ENCODE measurements at places on chromosomes 3 and 15.

- DNase-seq, result no peak
These were observed 267.9 kb upstream of the THBS1 start for GRCh38 chr15:39312984-39313383.

- DNase-seq, result no peak
These were observed 473.3 kb downstream of the CADM2 start for GRCh38 chr3:85432081-85432480.

DNA sequence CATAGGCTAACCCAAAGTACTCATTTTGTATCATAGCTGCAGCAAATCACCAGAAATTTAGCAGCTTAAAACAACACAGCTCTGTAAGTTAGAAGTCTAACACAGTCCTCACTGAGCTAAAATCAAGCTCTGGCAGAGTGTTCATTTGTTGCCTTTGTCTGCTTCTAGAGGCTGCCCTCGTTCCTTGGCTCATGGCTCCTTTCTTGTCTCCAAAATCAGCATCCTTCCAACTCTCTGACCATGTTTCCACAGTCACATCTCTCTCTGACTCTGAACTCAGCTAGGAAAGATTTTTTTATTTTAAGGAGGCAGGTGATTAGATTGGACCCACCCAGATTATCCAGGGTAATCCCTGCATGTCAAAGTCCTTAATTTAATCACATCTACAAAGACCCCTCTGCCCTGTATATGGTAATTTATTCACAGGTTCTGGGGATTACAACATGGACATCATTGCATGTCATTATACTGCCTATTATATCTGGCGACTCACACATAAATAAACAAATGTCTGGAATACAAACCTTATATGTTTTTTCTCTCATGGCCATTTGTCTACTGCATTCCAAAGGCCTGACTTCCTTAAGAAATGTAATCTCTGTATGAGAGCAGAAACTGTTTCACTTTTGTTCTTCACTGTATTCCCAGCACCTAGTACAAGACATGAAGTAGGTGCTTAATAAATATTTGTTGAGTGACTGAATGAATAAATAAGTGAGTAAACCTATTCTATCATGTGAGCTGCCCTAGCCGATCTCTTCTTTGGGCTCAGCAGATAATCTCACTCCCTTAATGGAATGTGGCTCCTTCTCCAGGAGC is 15.1 kb upstream of the UACA start:
- no peak for DNase-seq

DNA sequence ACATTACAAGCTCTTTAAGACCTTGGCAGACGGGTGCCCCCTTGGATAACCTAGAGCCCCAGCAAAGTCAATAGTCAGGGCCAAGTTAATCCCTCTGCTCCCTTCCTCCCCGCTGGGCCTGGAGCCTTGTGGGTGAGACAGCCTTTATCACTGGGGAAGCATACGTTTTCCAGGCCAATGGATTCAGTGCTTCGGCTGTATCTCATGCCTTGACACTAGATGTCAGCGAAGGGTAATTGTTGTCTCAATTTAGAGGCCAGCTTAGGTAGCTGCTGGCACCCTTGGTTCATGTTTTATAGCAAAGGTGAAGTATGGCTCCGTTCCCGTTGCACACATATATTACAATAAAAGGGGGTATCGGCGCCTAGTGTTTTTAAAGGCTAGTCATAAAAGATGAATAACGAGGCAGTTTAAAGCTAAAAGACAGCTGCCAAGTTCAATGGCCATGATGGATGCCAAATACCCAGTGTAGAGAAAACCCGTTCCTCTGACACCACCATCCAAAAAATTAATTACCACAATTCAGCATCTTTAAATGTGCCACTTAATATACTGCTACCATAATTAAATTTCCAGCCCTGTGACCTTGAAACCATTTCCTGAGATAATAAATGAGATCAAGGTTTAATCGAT is 52.3 kb upstream of the BNIP2 start:
- no peak for DNase-seq

GRCh38 chr3:114481113-114481512 is 187.3 kb downstream of the TIGIT start:
- no peak for DNase-seq

DNA sequence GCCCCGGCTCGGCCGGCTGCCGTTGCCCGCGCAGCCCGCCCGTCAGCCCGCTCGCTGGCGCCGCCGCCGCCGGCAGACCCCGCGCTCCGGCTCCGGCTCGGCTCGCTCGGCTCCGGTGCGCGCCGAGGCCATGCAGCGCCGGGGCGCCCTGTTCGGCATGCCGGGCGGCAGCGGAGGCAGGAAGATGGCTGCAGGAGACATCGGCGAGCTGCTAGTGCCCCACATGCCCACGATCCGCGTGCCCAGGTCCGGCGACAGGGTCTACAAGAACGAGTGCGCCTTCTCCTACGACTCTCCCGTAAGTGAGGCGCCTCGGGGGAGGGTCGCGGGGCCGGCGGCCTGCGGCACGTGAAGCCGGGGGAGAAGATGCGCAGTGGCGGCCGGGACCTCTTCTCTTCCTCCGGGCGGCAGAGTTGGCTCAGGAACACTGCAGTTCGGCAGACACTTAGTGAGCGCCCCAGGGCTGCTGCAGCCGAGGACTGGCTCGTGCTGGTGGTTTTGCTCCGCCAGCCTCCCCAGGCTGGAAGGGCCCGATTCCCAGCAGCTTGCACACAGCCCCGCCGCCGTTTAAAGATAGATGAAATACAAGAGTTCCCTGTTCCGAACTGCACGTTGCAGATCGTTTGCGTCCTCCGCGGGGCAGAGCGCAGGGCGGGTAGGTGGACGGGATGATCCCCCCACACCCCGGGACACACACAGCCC is 407 bp downstream of the USP13 start:
- DNase-seq, result peak; percentile 63

DNA sequence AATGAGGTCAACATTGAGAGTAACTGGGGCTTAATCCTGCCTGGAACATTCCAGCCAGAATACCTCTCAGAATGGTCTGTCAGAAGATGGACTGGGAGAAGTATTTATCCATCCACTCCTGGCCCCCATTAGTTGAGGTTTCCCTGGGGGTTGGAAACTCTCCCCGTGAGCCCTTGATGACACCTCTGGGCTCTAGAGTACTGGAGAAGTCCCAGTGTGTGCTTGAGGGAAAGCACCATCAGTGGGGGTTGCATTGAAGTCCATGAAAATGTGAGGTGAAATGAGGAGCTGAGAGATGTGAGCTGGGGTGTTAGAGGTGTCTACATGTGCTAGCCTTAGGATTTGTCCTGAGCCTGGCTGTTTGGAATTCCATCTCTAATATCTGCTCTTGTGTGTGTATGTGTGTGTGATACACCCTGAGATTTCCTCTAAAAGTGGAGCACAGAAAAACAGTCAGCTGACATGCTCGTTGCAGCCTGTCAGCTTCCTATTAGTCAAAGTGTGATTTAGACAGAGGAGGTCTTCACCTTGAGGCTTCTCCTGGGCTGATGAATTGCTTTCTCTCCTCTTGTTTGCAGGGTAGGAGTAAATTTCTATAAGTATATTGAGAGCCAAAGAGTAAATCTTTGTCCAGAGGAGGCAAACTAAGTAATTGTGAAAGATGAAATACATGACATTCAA is 67.6 kb downstream of the NR1D2 start:
- DNase-seq, result no peak

DNA sequence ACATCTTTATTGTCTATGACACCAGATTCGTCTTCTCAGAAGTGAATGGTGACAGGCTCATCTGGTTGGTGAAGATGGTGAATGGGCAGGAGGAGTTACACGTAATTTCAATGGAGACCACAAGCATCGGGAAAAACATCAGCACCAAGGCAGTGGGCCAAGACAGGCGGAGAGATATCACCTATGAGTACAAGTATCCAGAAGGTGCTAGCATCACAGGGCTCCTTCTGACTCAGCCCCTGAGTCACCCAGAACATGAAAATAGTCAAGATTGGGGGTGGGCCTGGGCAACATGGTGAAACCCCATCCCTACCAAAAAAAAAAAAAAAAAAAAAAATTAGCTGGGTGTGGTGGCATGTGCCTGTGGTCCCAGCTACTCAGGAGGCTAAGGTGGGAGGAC is 32.6 kb downstream of the TGM4 start:
- DNase-seq, result no peak

GRCh38 chr3:38124324-38125122 is 12.4 kb downstream of the ACAA1 start:
- no peak for DNase-seq

- no peak for DNase-seq
These were observed 7.7 kb downstream of the RAF1 start for GRCh38 chr3:12656193-12656592.

- no peak for DNase-seq
These were observed 13.8 kb upstream of the TNFSF10 start for GRCh38 chr3:172536993-172537419.

DNA sequence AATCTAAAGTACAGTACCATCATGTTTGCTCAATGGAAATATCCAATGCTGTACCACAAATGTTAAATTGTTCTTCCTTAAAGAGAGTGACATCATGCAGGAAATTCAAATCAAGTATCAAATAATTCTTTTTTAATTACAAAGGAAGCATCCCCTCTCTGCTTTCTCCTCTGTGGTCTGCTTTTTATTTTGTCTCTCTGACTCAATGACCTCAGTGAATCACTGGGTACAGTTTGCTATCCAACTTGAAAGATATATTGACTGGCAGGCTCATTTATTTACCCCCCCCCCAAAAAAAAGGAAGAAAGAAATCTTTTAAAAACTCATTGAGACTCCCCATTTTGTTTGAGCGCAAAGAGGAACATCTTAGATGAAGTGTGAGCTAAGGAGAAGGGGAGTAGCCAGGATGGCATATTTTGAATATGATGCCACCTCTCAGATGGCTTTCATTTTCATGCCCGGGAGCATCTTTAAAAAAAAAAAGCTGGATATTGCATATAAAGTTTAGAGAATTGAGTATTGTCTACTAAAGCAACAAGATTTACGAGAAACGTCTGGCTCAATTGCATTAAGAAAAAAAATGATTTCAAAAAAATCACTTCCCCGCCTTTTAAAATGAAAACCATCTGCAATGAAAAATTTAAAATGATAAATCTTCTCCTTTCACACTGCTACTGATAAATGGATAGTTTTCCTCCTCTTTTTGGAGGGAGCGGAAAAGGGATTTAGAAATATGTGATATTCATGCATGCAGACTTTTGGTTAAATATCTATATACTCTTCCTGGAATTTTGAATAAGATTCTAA is 307.1 kb upstream of the DPH6 start:
- DNase-seq, result no peak

DNA sequence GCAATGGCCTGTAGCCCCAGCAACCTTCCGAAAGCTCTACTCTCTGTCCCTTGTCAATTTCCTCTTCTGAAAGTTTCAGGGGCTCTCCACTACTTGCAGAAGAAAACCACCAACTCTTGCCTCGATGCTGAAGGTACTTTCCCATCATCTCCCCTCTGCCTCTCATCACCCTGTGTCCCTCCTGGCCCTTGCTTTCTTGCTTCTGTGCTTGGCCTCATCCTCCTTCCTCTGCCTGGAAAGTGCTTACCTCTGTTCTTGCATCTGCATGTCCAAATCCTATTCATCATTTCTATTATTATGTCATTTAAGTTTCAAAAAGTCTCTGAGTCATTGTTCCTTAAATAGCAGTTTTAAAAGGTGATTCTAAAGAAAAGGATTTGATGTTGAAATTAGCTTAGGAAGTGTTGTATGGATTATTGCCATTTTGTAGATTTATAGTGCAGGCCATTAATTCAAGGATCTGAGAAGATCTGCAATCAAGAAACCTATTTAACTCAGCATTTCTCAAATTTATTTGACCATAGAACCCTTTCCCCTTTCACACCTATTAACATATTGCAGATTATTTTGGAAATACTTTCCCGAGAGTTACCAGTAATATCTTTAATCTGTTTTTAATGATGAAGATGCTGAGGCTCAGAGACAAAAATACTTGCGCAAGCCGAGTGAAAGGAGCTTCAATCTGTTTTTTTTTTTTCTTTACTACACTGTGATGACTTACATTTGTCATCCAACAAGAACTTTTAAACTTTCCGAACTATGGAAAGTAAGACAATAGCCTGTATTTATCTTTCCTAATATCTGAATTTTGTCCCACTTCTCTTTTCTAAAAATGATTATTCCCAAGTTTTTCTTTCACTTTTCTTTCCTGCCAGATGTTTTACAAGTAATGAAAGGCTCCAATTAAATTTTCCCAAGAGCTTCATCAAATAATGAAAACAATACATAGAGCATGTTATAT is 22.3 kb upstream of the CFAP161 start:
- DNase-seq, result no peak

DNA sequence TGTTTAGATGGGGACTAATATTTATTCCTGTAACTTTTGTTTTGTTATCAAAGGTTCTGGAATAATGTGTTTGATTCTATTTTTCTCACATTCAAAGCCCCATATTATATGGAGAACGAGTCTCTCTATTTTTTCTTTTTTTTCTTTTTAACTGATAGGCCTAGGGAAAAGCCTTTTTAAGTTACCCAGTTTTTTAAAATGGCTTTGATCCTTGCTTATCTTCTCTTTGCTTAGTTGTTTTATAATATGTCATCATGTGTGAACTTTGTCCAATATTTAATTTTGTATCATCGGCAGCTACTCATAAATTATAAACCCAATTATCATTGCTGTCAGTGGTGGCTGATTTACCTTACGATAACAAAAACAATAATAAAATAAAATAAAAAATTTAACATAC is 610.3 kb upstream of the BCHE start:
- no peak for DNase-seq

DNA sequence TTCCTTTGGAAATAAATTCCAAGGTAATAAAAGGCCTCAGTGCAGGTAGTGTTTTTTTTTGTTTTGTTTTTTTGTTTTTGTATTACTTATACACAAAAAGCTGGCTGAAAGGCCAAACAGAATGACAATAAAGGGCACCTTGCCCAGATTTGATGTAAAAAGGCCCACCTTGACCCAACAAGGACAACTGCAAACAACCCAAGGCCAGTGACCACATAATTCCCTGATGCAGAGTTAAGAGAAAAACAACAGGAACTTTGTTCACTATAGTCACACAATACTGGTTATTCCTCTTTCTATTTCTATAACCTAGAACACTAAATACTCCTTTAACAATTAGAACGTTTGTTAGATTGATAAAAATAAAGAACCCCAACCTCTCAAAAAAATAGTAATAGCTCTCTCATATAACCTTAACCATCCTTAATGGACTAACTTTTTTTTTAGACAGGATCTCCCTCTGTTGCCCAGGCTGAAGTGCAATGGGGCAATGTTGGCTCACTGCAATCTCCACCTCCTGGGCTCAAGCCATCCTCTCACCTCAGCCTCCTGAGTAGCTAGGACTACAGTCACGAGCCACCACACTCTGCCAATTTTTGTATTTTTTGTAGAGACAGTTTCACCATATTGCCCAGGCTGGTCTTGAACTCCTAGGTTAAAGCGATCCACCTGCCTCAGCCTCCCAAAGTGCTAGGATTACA is 113.3 kb downstream of the MAGI1 start:
- DNase-seq, result no peak

- no peak for DNase-seq
These were observed 34.4 kb downstream of the CHSY1 start for GRCh38 chr15:101217446-101217845.

- no peak for DNase-seq
These were observed 340 bp downstream of the TMEM44 start for GRCh38 chr3:194632809-194633348.

- no peak for DNase-seq
These were observed 243.2 kb downstream of the ROBO2 start for GRCh38 chr3:77283108-77283507.

All from activated naive CD4-positive, alpha-beta T cell treated with Interleukin-2 at 50 U/mL for 16 hours (primary cell).